ENCODE measurements at places on chromosomes 5 and 9.

DNA sequence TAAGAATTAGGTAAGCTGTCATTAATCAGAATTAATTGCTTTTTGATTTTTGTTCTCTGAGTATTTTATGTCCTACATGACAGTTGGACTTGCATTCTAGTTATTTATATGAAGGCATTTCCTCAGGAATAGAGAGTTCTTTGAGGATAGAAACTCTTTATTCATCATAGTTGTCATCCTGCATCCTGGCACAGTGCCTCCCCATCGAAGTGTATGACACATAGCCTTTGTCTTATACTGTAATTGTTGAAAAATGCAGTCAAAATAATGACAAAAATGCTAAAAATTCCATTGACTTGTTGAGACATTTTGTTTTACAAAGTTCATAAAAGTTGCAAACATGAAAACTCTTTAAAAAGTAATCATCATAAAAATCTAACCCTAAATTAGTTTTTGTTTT, 36.5 kb downstream of the CFAP95 start:
- DNase-seq = no peak

DNA sequence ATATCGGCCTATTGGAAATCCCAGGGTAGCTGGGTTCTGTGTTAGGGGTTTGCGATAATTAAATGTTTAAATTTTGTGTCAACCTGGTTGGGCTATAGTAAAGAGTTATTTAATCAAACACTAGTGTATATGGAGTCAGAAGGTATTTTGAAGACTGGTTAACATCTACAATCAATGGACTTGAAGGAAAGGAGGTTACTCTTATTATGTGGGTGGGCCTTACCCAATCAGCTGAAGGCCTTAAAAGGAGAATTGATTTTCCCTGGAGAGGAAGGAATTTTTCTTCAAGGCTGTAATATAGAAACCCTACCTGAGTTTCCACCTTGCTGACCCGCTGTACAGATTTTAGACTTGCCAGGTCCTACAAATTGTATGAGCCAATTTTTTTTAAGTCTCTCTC, 411.4 kb downstream of the IRX1 start:
- no peak for DNase-seq

DNA sequence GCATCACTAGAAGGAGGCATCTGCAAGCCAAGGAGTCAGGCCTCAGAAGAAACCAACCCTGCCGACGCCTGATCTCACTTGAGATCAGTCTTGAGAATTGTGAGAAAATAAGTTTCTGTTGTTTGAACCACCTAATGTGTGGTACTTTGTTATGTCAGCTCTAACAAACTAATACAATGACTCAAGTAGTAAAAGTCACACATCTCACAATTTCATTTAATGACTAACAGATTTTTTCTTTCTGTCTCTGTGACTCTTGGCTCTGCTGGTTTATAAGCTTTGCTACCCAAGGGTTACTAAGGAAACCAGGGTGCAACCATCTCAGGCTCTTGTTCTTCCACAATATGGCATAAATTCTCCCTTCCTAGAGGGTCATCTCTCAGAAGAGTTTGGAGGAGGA, 315.8 kb upstream of the GRAMD2B start:
- no peak for DNase-seq

- DNase-seq = no peak
Observed at GRCh38 chr9:86836797-86837196, 110.5 kb downstream of the GAS1 start.

GRCh38 chr5:18333841-18334240, 699.6 kb downstream of the TAF11L14 start:
- no peak for DNase-seq

DNA sequence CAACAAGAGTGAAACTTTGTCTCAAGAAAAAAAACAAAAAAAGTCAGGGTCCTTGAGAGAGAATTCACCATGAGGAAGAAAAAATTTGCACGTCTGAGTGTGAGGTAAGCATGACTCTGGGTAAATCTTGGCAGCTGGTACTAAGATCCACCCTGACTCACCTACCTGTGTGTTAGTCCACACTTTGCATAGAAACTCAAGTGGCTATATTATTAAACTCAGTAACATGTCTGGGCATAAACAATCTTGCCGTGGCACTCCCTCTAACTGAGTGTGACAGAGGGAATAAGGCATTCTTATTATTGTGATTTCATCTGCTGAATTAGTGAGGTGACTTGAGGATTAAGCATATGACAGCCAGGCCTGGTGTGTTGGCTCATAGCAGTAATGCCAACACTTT, 259.4 kb upstream of the VLDLR start:
- no peak for DNase-seq

GRCh38 chr5:73998489-73998888, 372.5 kb downstream of the ARHGEF28 start:
- DNase-seq = no peak

DNA sequence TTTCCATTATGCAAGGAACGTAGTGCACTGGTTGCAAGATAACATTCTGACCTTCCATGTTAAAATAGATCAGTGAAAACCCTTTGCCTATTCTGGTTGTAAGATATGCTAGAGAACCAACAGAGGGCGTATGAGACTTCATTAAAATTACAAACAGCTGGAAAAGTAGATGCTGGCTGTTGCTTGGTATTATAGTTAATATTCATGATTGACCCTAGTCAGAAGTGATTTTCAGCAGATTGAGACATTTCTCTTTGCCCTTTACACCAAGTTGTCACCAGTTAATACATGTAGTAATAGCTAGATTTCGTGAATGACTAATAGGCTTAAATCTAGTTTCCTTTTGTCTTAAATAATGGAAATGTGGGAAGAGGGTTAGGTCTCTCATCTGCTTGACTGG, 13.8 kb upstream of the FGF18 start:
- no peak for DNase-seq

All from activated gamma-delta T cell (primary cell).